ENCODE measurements at places on chromosomes 16 and 17.
A peak's percentile ranks its signal among the peaks of the same experiment; 100 is the strongest.

DNA sequence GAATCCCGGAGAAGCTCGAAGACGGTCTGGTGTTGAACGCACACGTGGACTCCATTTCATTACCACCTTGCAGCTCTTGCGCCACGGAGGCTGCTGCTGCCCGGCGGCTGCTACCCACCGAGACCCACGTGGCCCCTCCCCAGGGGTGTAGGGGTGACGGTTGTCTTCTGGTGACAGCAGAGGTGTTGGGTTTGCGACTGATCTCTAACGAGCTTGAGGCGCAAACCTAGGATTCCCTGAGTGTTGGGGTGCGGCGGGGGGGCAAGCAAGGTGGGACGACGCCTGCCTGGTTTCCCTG is 1.7 kb upstream of the CBX4 start:
- no peak for DNase-seq

- DNase-seq: no peak
These were observed 22.9 kb downstream of the CDK12 start for GRCh38 chr17:39484178-39484577.

- DNase-seq: no peak
These were observed 30.8 kb downstream of the CCDC42 start for GRCh38 chr17:8713878-8714277.

GRCh38 chr16:29951625-29952365 is 10.1 kb upstream of the TMEM219 start:
- DNase-seq: no peak

DNA sequence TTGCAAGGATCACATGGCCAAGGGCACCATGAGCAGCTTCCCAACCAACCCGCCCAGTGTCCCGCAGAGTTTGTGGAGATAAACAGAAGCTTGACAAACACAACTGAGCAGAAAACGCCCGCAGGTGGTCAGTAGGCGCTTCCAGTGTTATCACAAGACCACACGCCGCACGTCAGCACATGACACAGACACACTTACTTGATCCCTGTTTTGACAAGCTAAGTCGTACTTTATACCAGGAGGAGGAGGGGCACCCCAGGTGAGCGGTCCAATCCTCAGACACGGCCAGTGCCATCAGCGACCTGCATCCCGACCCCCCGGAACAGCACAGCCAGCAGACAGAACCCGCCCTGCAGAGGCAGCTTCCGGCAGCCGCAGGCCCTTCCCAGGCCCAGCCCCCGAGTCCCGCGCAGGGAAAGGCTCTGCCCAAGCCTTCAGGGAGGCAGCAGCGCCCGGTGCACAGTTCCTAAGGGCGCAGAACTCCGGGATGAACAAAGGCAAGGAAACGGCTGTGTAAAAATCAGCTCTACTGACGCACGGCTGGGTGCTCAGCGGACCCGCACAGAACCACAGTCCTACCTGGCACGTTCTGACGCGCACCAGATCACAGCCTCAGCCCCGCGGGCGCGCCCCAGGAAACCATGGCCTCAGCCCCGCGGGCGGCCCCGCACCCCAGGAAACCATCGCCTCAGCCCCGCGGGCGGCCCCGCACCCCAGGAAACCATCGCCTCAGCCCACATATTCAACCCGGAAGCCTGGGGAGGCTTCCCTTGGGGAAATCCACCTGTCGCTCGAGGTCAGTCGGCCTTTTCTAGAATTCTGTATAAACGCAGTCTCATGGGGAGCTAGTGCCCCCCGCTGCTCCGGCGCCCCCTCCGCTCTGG is 27.8 kb downstream of the AXIN1 start:
- no peak for DNase-seq

DNA sequence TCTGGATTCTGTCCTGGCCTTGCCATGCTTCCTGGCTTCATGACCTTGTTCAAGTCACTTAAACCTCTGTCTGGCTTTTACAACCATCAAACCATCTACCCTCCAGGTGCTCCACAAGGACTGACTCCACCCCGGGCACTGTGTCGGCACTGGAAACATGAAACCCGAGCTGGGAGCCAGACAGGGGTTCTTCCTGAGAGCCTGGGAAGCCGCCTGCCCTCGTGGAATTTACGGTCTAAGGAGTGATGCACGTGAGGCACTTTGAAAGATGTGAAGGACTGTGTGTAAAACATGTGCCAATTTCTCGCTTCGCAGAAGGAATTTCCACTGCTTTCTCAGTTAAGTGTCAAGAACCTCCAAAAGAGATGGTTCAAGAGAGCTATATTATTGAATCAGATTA is 11.6 kb downstream of the CDK5R1 start:
- DNase-seq: no peak

- no peak for DNase-seq
These were observed 738.8 kb downstream of the WWOX start for GRCh38 chr16:78838276-78838675.

DNA sequence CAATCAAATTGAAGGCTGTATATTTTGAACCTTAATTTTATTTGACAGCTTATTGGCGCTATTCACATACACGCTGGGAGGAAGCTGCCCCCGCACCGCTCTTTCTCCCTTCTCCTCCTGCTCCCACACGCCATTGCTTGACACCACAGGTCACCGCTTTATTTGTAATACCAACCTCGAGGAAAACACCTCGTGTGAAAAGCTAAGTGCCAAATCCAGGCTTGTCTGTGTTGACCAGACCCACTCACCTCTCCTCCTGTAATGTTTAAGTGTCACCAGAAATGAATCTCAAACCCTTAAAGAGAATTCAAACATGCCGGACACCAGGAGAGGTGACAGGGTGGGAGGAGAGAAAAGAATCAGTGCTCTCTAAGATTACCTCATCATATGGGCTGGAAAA is 331.4 kb downstream of the GRIN2A start:
- DNase-seq: no peak

- no peak for DNase-seq
These were observed 231.5 kb downstream of the MRTFB start for GRCh38 chr16:14302399-14303181.

DNA sequence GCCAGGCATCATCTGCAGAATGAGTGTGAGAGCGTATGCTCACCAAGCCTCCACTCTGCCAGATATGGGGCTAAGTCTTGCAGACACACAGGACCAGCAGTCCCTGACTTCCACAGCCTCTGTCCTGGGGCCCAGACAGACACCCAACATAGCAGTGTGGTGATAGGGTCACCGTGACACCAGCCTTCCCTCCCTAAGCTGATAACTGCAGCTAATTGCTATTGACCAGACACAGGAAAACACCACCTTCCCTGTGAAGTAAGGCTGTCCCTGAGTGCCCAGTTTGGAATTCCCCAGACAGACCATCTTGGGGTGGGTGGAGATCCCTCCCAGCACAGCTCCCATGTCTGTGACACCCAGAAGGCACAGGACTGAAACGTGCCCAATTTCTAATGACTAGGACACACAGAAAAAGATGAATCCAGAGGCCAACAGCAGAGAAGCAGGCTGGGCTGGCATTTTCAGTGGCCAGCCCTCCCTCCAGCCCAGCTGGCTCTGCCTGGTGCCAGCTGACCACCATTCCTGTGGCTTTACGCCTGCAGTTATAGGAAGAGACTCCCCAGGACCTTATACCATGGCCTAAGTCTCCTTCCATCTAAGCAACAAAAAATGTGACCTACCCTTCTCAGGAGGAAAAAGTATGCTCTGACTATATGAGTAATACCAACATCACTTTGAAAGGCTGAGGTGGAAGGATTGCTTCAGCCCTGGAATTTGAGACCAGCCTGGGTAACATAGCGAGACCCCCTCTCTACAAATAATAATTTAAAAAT is 30.3 kb downstream of the ATPAF2 start:
- DNase-seq: no peak

GRCh38 chr16:31696968-31697743 is 169.5 kb downstream of the AHSP start:
- peak; percentile 24 for DNase-seq

DNA sequence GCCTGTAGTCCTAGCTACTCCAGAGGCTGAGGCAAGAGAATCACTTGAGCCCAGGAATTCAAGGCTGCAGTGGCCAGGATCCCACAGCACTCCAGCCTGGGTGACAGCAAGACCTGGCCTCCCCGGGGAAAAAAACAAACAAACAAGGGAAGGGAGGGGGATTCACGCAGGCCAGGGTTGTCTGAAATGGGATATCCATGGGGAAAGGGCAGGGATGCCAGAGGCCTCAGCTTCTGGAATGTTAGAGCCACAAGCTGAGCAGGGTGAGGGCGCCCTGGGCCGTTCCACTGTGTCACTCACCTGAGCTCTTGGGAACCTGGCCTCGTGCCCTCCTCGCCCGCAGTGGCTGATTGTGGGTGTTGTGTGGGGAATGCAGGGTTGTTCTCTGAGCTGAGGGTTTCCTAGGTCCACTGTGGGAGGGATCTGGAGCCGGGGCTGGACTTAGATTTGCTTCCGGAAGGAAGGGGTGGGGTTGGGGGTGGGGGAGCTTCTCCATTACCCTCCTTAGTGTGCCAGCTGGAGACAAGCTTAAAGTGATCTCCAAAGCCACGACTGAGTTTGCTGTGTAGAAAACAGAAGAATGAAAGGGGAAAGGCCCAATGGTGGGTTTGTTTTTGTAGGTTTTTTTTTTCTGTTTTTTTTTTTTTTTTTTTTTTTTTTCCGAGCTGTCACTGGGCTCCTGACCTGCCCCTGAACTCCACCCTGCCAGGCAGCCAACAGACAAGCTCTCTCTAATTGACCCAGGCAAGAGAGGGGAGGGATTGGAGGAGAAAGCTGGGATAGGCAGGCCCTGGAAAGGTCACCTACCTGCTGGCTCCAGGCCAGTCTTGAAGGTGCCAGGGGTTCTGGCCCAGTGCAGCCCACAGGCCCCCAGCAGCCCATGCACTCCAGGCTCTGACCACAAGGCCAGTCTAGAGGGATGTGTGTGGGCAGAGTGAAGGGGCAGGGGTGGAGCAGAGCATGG is at the start of gene SULT1A1:
TSS of gene SULT1A1 (minus strand) at position 414 of the 964 bp plus-strand sequence. CDS start 1,189 bp downstream, outside the sequence.
- DNase-seq: no peak

GRCh38 chr16:47161464-47161863 is 17.7 kb upstream of the NETO2 start:
- no peak for DNase-seq

- no peak for DNase-seq
These were observed 40.1 kb downstream of the HIC1 start for GRCh38 chr17:2094891-2095535.

DNA sequence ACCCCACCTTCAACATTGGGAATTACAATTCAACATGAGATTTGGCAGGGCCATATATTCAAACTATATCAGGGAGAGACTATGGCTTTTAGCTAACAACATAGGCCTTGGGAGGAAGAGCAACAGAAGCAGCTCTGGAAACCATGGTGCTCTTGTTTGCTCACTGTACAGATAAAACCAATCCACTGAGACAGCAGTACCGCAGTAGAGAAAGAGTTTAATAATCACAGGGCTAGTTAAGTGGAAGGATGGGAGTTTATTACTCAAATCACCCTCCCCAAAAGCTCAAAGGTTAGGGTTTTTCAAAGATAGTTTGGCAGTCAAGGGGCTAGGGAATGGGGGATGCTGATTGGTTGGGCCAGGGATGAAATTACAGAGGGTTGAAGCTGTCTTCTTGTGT is 52.7 kb upstream of the CRHR1 start:
- no peak for DNase-seq

GRCh38 chr17:4248504-4249277 is 15.1 kb downstream of the ANKFY1 start:
- DNase-seq: no peak

DNA sequence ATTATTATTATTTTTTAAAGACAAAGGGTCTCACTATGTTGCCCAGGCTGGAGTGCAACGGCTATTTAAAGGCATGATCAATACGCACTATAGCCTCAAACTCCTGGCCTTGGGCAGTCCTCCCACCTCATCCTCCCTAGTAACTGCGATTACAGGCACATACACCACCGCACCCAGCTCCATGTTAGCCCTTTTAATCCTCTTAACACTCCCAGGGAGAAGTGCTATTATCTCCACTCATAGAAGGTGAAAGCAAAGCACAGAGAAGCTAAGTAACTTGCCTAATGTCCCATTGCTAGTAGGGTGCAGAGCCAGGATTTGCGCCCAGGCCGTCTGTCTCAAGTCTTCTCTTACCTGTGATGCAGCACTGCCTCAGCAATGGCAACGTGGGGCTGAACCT is 5.0 kb downstream of the HAS3 start:
- DNase-seq: no peak

GRCh38 chr17:50146230-50146926 is 4.1 kb downstream of the PPP1R9B start:
- DNase-seq: no peak

DNA sequence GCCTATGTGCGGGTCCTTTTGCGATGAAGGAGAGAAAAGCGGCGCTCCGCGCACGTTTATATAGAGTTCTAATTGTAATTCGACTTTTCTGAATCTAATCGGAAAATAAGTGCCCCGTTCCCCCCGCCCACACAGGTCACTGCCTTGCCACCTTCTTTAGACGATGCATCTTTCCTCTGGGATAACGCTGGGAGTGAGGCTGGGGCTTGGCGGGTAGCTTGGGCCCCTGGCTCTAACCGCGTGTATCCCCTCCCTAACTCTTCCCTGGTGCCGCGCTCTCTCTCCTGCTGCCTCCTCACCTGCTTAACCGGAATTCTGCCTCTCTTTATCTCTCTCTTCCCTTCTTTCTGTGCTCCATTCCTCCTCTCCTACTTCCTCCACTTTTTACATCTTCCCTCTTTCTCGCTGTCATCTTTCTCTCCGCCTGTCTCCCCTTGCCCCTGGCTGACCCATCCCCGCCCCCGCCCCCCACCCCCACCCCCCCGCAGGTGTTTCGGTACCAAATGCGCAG is 2.6 kb downstream of the LHX1 start:
- no peak for DNase-seq

DNA sequence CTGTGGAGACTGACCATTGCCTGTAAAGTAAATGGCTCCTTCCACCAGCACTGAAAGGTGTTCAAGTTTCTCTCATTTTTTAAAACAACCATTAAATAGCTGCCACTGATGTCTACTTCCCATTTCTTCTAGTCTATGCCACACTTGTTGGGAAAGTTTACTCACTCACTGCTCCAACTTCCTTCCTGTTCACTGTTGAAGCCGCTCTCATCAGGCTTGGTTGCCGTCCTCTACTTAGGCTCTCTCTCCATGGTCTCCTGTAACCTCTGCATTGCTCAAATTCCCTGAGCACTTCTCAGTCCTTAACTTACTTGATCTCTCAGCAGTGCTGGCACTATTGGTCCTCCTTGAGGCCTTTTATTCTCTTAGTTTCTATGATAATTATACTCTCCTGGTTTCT is 32.4 kb downstream of the SNX11 start:
- DNase-seq: no peak

DNA sequence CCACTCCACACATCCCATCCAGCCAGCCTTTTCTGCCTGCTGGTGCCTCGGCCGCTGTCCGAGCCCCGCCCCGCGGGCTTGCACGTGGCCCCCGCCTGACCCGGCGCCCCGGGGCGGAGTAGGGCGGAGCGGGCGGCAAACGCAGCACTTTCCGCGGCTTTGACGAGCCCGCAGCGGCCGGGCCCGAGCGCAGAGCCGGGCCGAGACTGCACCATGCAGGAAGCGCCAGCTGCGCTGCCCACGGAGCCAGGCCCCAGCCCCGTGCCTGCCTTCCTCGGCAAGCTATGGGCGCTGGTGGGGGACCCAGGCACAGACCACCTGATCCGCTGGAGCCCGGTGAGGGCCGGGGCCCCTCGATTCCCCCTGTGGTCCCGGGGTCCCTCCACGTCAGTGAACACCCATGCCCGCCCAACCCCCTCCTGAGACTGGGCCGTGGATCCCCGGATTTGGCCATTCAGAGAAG is at the start of gene HSF4:
TSS of gene HSF4 (plus strand) at position 147 of the 463 bp plus-strand sequence. CDS start at position 214, 67 bp downstream.
- DNase-seq: peak; percentile 77
